ENCODE measurements at places on chromosomes 4 and X. TPM values are rescaled to one million over a fixed set of nuclear protein-coding genes. Genes with fewer than 3 reads are reported as not detected.

Gene AADAT
- 3.1 TPM for polyA plus RNA-seq

Gene CXorf49
- polyA plus RNA-seq = not detected

Gene ZC4H2
- polyA plus RNA-seq = 5.1 TPM

Gene GRSF1
- 31.3 TPM for polyA plus RNA-seq

Gene HSD17B13
- 0.70 TPM for polyA plus RNA-seq

Gene GYPA
- polyA plus RNA-seq = not detected

Gene USP26
- polyA plus RNA-seq = not detected

Gene F9
- not detected for polyA plus RNA-seq

Gene RTL3
- polyA plus RNA-seq = not detected

Gene OPN1MW3
- polyA plus RNA-seq = not detected

Gene EVC
- 2.7 TPM for polyA plus RNA-seq

Gene PDE6B
- polyA plus RNA-seq = 8.7 TPM

Gene ARAF
- polyA plus RNA-seq = 55.5 TPM
